ENCODE measurements at places on chromosomes 7 and 10.

DNA sequence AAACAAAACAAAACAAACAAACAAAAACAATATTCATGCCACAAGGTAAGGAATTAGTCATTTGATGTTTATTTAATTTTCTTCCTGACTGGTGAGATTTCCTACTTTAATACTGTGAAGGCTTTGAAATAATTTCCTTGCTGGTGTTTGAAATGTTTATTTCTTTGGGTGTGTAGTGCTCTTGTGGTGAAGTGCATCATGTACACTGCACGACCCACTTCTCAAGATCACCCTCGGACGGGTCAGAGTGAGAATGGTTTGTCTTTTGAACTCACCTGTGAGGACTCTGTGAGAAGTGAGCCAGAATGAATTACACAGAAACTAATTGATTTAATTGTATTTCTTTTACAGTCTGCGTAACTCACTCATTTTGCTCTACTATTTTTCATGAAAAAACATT, 1211.5 kb downstream of the SORCS1 start:
- no peak for DNase-seq

- no peak for DNase-seq
Measured at GRCh38 chr7:123901101-123901500, 23.9 kb upstream of the SPAM1 start.

DNA sequence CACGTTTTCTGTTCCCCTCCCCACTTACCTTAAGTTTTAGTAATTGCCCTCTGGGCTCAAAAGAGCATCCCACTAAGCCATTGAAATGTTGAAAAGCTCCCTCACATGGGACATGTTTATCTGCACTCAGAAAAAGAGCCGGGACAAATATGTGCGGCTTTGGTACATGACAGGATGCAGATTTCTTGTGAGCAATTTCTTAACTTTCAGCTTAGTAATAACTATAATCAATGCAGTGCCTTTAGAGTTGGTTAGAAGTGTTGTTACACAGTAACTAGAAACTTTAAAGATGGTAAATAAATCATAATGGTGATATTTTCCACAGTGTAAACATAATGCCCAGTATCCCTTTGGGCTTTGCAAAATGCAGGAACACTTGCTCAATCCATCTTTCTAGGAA, 89.2 kb downstream of the ZNF365 start:
- DNase-seq, result no peak

GRCh38 chr10:36492590-36493515, 632.5 kb upstream of the ANKRD30A start:
- DNase-seq, result no peak

GRCh38 chr10:92156874-92157773, 133.8 kb downstream of the CPEB3 start:
- no peak for DNase-seq

DNA sequence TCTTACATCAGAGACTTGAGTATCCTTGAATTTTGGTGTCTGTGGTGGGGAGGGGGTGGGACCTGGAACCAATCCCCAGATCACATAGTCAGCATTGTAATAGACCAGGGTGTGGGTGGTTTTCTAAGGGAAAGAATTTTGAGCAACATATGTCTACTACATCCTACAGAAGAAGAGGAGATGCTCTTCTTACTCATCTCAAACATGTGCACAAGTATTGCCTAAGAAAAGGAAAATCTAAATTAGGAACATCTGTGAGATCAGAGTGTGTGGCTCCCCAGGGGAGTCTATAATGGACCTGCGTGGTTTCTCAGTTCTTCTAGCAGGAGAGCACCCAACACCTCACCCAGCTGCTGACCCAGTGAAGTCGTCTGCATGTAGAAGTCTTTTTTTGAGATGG, 148.8 kb downstream of the CCDC3 start:
- DNase-seq, result no peak

DNA sequence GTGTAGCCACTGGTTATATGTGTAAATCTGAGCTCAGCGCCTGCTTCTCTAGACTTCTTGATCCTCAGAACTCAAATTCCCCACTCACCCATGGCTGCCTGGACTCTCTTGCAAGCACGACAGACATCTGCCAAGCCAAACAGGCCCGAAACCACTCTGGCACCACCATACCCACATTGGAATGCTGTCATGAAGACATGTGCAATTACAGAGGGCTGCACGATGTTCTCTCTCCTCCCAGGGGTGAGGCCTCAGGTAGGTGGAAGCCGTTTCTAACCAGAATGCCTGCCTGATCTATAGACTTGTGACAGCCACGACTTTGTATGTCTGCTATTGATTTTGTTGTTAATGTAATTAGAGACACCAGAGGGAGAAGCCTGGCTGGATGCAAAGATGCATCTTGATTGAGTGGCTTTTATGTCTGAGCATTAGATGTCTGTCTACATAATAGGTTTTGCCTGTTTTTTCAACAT, 4.0 kb downstream of the BAMBI start:
- no peak for DNase-seq

- no peak for DNase-seq
Measured at GRCh38 chr10:119940487-119940886, 48.0 kb downstream of the SEC23IP start.

GRCh38 chr7:100591596-100591995, 5.5 kb downstream of the FBXO24 start:
- no peak for DNase-seq

- no peak for DNase-seq
Measured at GRCh38 chr7:96968981-96969380, 36.4 kb upstream of the DLX6 start.

GRCh38 chr10:119006451-119007210, 22.9 kb upstream of the NANOS1 start:
- DNase-seq, result no peak

- DNase-seq, result no peak
Measured at GRCh38 chr10:53489335-53490182, 717.0 kb upstream of the MBL2 start.

- DNase-seq, result no peak
Measured at GRCh38 chr10:21705142-21705827, 171.3 kb downstream of the MLLT10 start.

DNA sequence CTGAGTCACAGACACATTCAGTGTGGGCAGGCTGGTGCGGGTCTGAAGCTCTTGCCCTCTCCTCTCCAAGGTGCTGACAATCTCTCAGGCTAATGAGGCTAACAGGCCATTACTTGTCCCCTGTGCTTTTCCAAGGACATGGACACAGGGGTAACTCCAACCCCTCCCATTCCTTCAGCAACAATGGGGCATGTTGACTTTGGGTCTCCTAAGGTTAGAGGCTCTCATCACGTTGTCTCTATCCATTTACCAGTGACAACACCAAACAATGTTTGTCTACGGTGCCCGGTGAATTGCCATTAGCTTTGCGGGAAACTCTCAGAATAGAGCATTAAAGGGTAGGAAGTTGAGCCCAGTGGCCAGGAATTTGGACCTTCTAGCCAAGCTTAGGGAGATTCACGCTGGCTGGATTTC, 101.6 kb upstream of the TNS3 start:
- no peak for DNase-seq

GRCh38 chr7:26155531-26156375, 3.8 kb downstream of the NFE2L3 start:
- DNase-seq, result no peak

- DNase-seq, result no peak
Measured at GRCh38 chr10:35684586-35684985, 42.5 kb upstream of the FZD8 start.

- DNase-seq, result no peak
Measured at GRCh38 chr10:50788951-50789945, 49.5 kb downstream of the ASAH2B start.

GRCh38 chr7:36939816-36940215, 215.5 kb upstream of the AOAH start:
- DNase-seq, result no peak

GRCh38 chr10:43706166-43706565, 57.5 kb upstream of the ZNF32 start:
- no peak for DNase-seq

DNA sequence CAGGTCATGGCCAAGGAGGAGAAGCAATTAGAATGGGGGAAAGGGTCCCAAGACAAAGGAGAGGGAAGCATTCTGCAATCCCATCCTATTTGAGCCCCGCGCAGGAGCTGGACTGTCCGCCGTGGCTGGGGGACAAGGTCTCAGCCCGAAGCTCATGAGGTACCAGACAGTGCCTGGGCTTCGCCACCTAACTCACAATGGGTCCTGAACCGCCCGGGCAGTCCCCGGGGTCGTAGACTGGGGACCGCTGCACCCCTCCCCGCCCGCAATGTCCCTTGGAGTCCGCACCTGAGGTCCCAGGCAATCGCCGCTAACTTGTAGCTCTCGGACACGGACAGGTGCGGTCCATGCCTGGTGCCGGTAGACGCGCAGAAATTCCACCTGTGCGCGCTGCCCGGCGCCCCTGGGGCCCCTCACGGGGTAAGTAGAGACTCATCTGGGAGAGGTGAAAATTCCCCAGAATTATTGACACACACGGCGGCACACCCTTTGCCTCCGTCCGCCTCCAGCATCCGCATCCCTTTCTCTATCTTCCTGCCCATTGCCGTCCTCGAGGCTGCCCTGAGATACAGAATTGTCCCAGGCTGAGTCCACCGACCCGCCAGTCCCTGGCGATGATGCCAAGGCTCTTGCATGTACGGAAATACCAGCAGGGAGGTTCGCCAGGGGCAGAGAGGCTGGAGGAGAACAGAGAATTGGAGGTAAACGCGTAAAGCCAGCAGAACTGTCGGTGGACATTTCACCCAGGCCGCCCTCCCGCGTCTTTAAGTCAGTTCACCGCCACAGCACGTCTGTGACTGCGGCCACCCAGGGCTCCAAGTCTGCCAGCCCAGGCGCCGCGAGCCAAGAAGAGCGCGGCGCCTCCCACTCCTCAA, 1.8 kb downstream of the CHRM2 start:
- DNase-seq, result no peak

Measured in stimulated activated CD4-positive, alpha-beta T cell treated with anti-CD3 and anti-CD28 coated beads, Interleukin-12 subunit alpha, Interleukin-12 subunit beta, amount 100 ng/mL, for 4 hours (primary cell).